Lower leg skin (tissue), 4 donors: ENCODE measurements at places on chromosomes 13 and 19. TPM values are rescaled to one million over a fixed set of nuclear protein-coding genes. Genes with fewer than 3 reads are reported as not detected.

GRCh38 chr13:46179969-46180763 is 1.8 kb downstream of the LCP1 start:
- no peak for DNase-seq

DNA sequence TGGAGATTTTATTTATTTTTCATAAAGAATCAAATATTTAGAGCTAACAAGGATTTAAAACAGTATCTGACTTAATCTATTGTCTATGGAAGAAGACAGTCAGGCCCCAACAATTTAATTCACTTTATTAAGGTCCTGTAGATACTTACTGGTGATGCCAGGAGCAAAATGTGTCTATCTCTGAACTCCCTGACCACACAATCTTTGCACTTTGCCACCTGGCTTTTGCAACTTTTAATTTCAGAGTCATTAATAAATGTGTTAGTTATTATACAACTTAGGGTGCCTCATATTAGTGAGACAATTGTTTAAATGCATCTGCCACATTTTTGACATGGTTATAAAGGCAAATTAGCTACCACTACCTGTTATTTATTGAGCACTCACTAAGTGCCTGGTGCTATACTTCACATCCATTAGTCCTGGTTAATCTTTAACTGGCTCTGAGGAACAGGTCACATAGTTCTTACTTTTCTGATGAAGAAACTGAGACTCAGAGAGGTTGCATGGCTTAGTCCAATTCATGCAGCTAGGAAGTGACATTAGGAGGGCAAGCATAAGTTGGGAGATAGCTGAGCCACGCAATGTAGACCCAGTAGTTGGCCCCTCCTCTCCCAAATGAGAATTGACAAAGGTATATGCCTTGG is 297.9 kb downstream of the DCT start:
- no peak for DNase-seq

GRCh38 chr19:19649580-19649995 is 6.1 kb upstream of the GMIP start:
- no peak for DNase-seq

DNA sequence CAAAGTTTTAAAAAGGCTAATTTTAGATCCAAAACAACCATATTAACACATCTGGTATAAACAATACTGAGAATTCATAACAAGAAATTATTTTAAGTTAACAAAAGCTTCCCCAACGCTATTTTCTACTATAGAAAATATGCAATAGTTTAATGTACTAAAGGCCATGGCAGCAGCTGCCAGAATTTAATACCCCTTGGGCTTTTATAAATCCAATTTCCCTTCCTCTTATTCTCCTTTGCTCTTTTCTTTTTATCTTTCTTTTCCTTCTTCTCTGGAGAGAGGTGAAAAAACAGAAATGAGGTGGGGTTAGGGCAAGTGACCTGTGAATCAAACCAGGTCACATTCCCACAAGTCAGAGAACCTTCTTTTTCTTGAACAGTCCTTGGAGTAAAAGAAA is 58.9 kb downstream of the ENOX1 start:
- DNase-seq = no peak

DNA sequence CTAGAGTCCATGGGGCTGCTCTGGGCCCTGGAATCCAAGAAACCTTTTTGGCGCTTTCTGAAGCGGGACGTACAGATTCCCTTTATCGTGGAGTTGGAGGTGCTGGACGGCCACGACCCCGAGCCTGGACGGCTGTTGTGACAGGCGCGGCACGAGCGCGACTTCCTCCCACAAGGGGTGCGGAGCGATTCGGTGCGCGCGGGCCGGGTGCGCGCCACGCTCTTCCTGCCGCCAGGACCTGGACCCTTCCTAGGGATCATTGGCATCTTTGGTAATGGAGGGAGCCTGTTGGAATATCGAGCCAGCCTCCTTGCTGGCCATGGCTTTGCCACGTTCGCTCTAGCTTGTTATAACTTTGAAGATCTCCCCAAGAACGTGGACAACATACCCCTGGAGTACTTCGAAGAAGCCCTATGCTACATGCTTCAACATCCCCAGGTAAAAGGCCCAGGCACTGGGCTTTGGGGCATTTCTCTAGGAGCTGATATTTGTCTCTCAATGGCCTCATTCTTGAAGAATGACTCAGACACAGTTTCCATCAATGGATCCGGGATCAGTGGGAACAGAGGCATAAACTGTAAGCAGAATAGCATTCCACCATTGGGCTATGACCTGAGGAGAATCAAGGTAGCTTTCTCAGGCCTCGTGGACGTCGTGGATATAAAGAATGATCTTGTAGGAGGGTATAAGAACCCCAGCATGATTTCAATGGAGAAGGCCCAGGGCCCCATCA is 3.5 kb upstream of the ZFP82 start:
- DNase-seq = no peak

DNA sequence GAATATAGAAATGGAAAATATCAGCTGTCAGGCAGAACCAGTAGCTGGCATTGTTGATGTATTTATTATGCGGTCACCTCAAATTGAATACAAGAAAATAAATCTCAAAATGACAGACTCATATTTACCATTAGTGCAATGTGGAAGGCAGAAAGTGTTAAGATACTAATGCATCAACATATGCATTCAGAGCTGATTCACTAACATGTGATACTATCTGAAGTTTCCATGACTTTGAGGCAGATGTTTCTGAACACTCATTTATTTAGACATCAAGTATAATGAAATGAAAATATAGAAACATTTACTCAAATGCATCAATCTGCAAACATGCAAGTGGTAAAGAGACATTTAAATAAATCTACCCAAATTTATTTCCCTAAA is 474.2 kb upstream of the SLC10A2 start:
- no peak for DNase-seq

GRCh38 chr19:30512176-30513081 is 140.2 kb downstream of the ZNF536 start:
- DNase-seq = peak; percentile 10

GRCh38 chr19:39188960-39189359 is 7.8 kb upstream of the NCCRP1 start:
- DNase-seq = no peak

DNA sequence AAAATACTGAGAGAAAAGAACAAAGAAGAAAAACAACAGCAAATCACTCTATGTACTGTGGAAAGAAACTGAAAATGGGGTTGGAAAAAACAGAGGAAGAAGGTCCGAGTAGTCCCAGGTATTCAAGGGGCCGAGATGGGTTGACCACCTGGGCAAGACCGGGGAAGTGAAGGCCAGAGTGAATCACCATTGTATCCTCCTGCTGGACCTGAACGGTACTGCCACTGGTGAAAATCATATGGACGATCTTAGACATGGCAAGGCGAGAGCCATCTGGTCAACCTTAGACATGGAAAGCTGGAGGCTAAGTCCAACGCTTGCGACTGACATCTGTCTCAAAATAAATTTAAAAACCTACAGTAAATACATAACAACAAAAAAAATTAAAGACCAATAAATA is 44.4 kb upstream of the ZNF91 start:
- no peak for DNase-seq

DNA sequence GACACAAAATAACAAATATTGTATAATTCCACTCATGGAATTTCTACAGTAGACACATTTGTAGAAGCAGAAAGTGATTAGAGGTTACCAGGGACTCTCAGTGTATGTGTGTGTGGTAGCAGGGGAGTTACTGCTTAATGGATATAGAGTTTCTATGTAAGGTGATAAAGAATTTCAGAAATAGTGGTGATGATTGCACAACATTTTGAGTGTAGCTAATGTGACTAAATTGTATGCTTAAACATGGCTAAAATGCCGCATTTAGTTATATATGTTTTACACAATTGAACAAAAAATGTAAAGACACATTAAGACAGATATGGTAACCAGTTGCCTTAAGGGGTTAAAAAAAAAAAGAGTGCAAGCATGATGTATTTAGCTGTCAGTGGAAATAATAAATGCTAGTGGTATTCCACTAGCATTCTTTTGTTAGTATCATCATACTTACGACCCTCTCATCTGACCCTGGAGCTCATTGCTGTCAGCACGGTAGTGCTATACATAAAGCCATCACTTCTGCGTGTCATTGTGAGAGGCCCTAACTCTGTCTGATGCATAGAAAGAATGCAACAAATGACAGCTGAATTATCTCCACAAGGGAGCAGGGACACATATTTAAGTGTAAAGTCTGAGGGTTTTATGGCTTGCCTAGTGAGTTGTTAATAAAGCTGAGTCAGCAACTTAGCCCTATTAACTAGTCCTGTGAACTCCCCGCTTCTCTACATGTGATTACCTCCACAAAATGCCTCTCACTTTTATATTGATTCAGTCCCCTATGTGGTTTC is 134.1 kb upstream of the RXFP2 start:
- no peak for DNase-seq

DNA sequence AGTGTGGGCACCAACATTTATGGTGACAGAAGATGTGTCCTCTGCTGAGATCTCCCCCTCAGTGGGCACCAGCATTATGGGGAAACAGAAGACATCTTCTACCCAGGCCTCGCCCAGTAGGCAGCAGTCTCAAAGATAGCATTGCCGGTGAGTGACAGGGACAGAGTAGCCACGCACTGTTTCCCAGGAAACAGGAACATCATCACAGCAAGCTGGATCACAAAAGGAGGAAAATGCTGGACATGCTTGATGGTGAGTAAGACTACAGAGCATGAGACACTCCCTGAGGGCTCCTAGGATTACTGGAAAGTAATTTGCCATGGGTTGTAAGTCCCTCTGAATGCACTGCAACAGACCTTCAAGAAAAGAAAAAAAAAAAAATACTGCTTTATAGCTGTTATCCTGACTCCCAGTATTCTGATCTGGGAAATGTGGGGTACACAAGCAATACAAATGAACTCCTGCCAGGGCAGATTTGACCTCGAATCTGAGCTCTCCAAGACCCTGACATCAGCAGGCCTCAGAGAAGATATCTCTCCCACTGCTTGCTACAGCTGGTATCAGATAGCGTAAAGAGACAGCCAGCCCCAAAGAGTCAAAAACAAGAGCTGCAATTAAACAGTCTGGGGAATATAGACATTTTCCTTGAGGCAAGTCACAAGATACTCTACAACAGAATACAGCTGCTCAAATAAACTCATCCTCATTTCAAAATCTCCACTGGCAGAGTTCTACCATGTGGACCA is 180.4 kb downstream of the RBM26 start:
- no peak for DNase-seq

DNA sequence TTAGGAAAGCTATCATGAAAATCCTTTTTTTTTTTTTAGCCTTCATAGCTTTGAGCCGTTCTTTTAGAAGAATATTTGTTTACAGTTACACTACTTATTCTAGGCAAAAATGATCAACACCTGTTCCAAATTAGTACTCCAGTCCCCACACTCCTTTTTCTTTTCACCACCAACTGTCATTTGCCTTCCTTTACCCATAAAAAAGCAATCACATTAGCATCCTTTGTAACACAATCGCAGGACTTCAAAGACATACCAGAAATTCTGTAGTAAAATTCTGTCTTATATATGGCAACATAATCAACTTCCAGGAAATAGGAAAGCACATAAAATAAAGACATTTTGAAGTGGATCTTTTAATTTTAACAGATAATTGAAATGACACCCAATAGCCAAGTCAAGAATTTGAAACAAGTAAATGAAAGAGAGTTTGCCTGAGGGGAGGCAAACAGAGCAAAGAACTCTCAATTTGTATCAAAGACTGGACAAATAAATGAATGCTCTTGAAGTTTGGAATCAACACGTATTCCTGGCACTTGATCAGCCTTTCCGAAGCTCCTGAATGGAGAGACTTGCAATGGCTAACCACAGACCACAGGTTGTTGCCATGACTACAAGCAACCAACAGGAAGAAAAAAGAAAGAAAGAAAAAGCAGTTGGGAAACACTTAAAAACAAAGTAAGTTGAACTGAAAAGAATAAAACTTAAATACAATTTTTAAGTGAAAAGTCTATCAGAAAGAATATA is 206.8 kb downstream of the PCDH9 start:
- DNase-seq = no peak

DNA sequence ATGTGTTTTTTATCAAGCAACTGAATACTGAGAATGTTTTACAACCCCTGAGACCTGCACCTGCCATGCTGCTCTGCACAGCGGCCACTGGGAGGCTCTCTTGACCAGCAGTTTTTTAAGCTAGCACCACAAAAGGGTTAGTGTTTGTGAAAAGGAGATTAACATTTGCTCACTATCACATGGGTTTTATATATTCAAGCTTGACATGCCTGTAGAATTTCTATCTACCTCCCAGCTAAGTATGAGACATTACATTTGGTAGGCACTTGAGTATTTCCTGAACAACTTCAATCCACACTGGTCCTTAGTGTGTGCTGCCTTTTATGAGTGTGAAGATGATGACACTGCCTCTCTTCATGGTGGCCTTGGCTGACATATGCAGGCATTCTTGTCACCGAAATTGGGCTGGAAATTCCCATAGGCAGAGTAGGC is 1238.9 kb downstream of the UQCRFS1 start:
- DNase-seq = no peak

DNA sequence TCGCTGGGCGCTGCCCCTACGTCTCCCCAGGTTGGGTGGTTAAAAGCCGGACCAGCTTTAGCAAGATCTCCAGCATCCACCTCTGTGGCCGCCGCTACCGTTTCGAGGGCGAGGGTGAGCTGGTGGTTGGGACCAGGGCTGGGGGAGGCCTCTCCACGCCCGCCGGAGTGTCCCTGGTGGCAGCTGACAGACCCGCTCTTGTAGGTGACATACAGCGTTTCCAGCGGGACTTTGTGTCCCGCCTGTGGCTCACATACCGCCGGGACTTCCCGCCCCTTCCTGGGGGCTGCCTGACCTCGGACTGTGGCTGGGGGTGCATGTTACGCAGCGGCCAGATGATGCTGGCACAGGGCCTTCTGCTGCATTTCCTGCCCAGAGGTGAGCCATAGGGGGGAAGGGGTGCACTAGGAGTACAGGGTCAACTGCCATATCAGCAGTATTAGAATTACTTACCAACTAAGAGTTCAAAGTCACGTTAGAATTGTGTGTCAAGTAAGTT is 1.1 kb downstream of the ATG4D start:
- DNase-seq = no peak

DNA sequence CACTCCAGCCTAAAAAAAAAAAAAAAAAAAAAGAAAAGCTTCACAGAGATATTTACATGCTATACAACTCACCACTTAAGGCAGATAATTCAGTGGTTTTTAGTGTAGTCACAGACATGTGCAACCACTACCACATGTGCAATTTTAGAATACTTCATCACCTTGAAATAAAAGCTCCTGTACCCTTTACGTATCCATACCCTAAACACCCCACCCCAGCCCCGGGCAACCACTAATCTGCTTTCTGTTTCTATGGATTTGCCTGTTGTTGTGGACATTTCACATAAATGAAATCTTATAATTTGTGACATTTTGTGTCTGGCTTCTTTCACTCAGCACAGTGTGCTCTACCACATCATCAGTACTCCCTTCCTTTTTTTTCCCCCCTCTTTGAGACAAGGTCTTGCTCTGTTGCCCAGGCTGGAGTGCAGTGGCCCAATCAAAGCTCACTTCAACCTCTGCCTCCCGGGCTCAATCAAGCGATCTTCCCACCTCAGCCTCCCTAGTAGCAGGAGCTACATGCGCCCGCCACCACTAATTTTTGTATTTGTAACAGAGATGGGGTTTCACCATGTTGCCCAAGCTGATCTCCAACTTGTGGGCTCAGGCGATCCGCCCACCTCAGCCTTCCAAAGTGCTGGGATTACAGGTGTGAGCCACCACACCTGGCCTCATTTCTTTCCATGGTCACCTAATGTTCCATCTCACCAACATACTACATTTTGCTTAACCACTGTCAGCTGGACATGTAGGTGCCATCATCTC is 4.0 kb downstream of the DDX39A start:
- no peak for DNase-seq

GFY gene
- total RNA-seq = not detected

ZNF681 gene
- 1.5 TPM for total RNA-seq

FUT2 gene
- 12.3 TPM for total RNA-seq

PSG7 gene
- 3.2 TPM for total RNA-seq

C3 gene
- total RNA-seq = 96.1 TPM

BSPH1 gene
- total RNA-seq = not detected

CD70 gene
- not detected for total RNA-seq

PLA2G4C gene
- 1.4 TPM for total RNA-seq
